ENCODE measurements at places on chromosomes 1 and 21. TPM values are rescaled to one million over a fixed set of nuclear protein-coding genes. Genes with fewer than 3 reads are reported as not detected.

CD1B gene
- not detected for polyA plus RNA-seq

DIO1 gene
- not detected for polyA plus RNA-seq

ANGPTL3 gene
- polyA plus RNA-seq: not detected

RNF115 gene
- 14.2 TPM for polyA plus RNA-seq

NBPF14 gene
- polyA plus RNA-seq: 21.4 TPM

KRTAP7-1 gene
- not detected for polyA plus RNA-seq

USH2A gene
- 0.01 TPM for polyA plus RNA-seq

TESK2 gene
- polyA plus RNA-seq: 1.5 TPM

MAN1C1 gene
- polyA plus RNA-seq: 0.29 TPM

ZZZ3 gene
- 42.4 TPM for polyA plus RNA-seq

CHAF1B gene
- polyA plus RNA-seq: 5.2 TPM

WNT9A gene
- polyA plus RNA-seq: 0.09 TPM

GSTM1 gene
- polyA plus RNA-seq: not detected

REN gene
- polyA plus RNA-seq: not detected

CASQ1 gene
- not detected for polyA plus RNA-seq

CYYR1 gene
- 0.19 TPM for polyA plus RNA-seq

LMX1A gene
- not detected for polyA plus RNA-seq

EPHA10 gene
- not detected for polyA plus RNA-seq

All from GM23248 (cell line).